ENCODE measurements at places on chromosomes 3 and 15. TPM values are rescaled to one million over a fixed set of nuclear protein-coding genes. Genes with fewer than 3 reads are reported as not detected.

Gene TYRO3
- 3.1 TPM for total RNA-seq

- no peaks in the 10 kb centered on the region for H3K27me3 ChIP-seq
- no peak overlapping the region for H3K4me3 ChIP-seq
- no peaks in the 10 kb centered on the region for H3K36me3 ChIP-seq
- H3K4me1 ChIP-seq, result peaks cover 11% of the 10 kb centered on the region
Measured at GRCh38 chr3:108322352-108322751, 26.0 kb downstream of the HHLA2 start.

Gene RASGRP1
- total RNA-seq, result 174 TPM

Gene C3orf20
- total RNA-seq, result 0.12 TPM

Gene KIF23
- 63.1 TPM for total RNA-seq

DNA sequence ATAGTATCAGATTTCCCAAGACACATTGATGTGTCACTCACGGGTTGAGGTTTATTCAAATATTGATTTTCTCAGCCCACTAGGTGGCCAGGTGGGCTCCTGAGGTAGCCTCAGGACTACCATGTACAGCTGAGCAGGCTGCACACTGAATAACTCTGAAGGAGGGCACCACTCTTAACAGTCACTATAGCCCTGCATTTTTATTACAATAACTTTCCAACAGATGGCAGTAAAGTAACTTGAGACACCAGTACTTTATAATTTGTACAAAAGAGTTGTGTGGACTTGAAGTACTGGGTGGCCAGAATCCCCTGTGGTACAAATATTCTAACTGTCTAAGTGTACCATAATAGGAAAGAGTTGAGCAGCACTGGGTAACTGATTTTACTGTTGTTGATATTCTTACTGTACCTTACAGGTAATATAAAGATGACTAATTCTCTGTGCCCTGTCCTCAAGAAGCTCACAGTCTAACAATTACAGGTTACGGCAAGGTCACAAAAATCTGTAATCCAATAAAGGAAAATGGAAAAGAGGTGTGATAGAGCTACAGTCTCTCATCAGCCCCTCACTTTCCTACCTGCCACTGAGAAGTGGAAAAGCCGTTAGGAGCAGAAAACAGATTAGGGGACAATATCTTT, 76.0 kb downstream of the ETFA start:
- no peaks in the 10 kb centered on the region for H3K4me1 ChIP-seq
- H3K27ac ChIP-seq, result no peak overlapping the region
- H3K27me3 ChIP-seq, result no peaks in the 10 kb centered on the region
- no peak overlapping the region for H3K4me3 ChIP-seq

DNA sequence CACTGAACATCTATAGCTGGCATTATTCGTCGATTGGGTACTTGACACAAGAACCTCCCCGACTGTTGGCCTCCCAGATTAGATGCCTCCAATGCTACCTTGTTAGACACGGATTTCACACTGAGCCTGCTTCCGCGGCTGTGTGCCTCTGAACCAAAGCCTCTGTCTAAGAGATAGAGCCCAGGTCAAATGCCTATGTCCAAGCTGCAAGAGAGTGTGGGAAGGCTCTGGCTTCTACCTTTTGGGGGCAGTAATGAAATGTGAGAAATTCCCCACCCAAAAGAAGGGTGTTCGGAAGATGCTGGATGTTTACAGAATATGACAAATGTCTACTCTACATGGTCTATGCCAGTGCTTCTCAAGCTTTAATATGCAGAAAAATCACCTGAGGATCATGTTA, 2.0 kb upstream of the RPUSD2 start:
- H3K4me3 ChIP-seq, result no peak overlapping the region
- DNase-seq, result no peak
- peaks cover 47% of the 10 kb centered on the region for H3K4me1 ChIP-seq
- H3K27me3 ChIP-seq, result peaks cover 2% of the 10 kb centered on the region
- H3K27ac ChIP-seq, result no peak overlapping the region

GRCh38 chr15:82139823-82140268, 94.0 kb upstream of the MEX3B start:
- DNase-seq, result no peak
- no peaks in the 10 kb centered on the region for H3K27me3 ChIP-seq

DNA sequence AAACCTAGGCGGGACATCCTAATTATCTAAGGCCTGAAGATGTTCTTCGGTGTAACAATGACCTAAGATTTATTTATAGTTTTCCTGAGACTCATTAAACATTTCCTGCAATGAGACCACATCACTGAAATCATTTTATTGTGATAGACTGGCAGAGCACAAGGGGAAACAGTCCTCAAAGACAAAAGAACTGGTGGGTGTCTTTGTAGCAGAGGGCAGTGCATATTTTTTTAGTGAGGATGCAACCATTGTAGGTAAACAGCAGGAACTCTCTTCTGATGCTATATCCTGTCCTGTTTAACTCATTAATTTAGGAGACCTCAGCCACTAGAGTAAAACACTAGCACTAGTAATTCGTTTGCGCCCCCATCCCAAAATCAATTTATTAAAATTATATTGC, 100.0 kb downstream of the MAGI1 start:
- no peaks in the 10 kb centered on the region for H3K4me1 ChIP-seq
- H3K36me3 ChIP-seq, result no peaks in the 10 kb centered on the region
- no peak overlapping the region for H3K27ac ChIP-seq

- DNase-seq, result no peak
- peaks cover 2% of the 10 kb centered on the region for H3K4me1 ChIP-seq
- H3K27ac ChIP-seq, result no peak overlapping the region
Measured at GRCh38 chr3:67518236-67518635, 136.2 kb downstream of the SUCLG2 start.

Gene STARD5
- 9.1 TPM for total RNA-seq

GRCh38 chr3:39156421-39156820, 3.0 kb upstream of the CSRNP1 start:
- DNase-seq, result no peak
- H3K27me3 ChIP-seq, result no peaks in the 10 kb centered on the region
- H3K4me3 ChIP-seq, result no peak overlapping the region
- peaks cover 13% of the 10 kb centered on the region for H3K36me3 ChIP-seq

Gene RTP3
- not detected for total RNA-seq

GRCh38 chr3:128554100-128554464, 61.1 kb upstream of the GATA2 start:
- no peak overlapping the region for H3K27ac ChIP-seq
- no peaks in the 10 kb centered on the region for H3K36me3 ChIP-seq
- no peak overlapping the region for H3K4me3 ChIP-seq
- H3K4me1 ChIP-seq, result peaks cover 3% of the 10 kb centered on the region
- DNase-seq, result no peak

GRCh38 chr15:65085990-65086679, 9.6 kb downstream of the KBTBD13 start:
- DNase-seq, result peak; percentile 44
- H3K36me3 ChIP-seq, result no peaks in the 10 kb centered on the region

DNA sequence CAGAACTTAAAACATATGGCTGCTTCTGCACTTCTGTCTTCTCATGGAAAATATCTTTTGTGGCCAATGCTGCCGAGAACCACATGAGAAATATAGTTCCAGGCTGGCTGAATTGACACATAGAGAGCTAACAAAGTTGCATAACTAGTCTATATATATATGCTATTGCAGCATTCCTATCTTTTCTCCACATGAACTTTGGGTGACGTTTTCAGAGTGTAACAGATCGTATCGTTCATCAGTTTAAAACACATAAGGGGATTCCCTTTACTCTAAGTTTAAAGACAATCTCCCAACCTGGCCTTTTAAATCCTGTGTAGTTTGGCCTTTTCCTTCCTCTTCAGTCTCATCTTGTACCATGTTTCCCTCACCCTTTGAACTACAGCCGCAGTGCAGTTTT, 394.2 kb upstream of the CBLB start:
- no peak overlapping the region for H3K27ac ChIP-seq
- no peak for DNase-seq

Gene ERICH6
- total RNA-seq, result not detected

DNA sequence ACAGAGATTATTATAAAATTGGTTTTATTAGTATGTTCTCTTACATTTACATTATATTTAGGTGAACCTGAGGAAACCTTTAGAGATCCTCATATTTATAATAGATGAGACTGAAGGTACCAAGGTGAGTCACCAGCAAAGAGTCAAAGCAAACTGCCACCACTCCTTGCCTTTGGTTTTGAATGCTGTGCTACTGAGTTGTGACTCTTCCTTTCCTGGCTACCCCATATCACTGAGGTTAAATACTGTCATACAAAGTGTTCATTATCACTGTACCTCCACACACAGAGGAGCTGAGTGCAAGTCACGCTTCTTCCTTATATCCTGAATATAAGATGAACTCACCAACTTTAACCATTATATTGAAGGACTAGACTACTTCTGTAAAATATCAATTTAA, 168.2 kb downstream of the CBLB start:
- DNase-seq, result peak; percentile 50
- no peaks in the 10 kb centered on the region for H3K27me3 ChIP-seq
- H3K4me3 ChIP-seq, result no peak overlapping the region
- H3K36me3 ChIP-seq, result peaks cover 44% of the 10 kb centered on the region
- peak overlapping the region; percentile 55 for H3K27ac ChIP-seq
- peaks cover 30% of the 10 kb centered on the region for H3K4me1 ChIP-seq

DNA sequence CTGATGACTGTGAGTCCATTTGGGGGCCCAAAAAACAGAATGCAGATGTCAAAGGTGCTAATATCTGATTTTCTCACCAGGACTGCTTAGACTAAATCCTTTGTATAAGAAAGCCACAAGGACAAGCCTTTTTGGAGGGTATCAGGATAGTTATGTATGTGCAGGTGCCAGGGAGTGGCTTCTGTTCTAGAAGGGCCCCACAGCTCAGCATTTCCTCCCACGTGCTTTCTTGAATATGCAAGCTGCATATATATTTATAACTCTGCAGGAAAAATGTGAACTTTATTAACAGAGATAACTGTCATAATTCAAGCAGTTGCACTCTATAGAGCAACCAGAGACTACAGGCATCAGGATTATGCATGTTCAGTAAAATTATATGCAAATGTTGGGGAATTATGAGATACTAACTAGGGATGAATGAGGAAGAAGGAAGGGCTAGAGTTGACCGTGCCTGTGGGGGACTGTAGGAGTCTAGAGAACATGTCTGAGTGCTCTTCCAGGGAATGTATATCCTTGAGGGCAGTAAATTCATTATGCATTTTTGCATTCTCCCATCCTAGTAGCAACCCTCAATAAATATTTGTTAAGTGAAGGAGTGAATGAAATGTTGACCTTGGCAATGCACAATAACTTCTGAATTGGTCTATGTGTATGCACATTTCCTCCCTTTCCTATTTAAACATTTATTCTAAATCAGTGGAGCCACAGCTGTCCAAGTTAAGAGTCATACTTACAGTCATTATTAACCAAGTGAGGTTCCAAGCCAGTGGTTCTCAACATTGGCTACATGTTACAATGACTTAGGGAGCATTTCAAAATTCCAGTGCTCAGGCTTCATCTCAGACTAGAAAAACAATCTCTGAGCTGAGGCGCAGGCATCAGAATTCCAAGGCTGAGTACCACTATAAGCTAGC, 94.8 kb upstream of the ANKRD28 start:
- H3K4me3 ChIP-seq, result no peak overlapping the region
- H3K36me3 ChIP-seq, result no peaks in the 10 kb centered on the region
- H3K27ac ChIP-seq, result no peak overlapping the region
- DNase-seq, result no peak
- no peaks in the 10 kb centered on the region for H3K27me3 ChIP-seq
- no peaks in the 10 kb centered on the region for H3K4me1 ChIP-seq

Gene ALG1L2
- total RNA-seq, result not detected

GRCh38 chr3:146375219-146375618, 94.1 kb downstream of the PLSCR2 start:
- no peak overlapping the region for H3K4me3 ChIP-seq
- H3K4me1 ChIP-seq, result no peaks in the 10 kb centered on the region
- DNase-seq, result no peak
- no peaks in the 10 kb centered on the region for H3K27me3 ChIP-seq
- no peak overlapping the region for H3K27ac ChIP-seq

Gene PLAAT1
- 0.39 TPM for total RNA-seq

- H3K36me3 ChIP-seq, result no peaks in the 10 kb centered on the region
- H3K27ac ChIP-seq, result no peak overlapping the region
- H3K4me1 ChIP-seq, result peaks cover 14% of the 10 kb centered on the region
- no peak for DNase-seq
- no peak overlapping the region for H3K4me3 ChIP-seq
Measured at GRCh38 chr15:99110581-99111320, 5.9 kb downstream of the SYNM start.

Gene CPLX3
- not detected for total RNA-seq
